ENCODE measurements at places on chromosomes 5 and 9.

GRCh38 chr9:121645003-121645402 is 6.4 kb upstream of the DAB2IP start:
- peaks cover 9% of the 10 kb centered on the region for H3K27me3 ChIP-seq
- no peak for DNase-seq
- H3K4me1 ChIP-seq = no peaks in the 10 kb centered on the region
- no peak overlapping the region for H3K4me3 ChIP-seq

DNA sequence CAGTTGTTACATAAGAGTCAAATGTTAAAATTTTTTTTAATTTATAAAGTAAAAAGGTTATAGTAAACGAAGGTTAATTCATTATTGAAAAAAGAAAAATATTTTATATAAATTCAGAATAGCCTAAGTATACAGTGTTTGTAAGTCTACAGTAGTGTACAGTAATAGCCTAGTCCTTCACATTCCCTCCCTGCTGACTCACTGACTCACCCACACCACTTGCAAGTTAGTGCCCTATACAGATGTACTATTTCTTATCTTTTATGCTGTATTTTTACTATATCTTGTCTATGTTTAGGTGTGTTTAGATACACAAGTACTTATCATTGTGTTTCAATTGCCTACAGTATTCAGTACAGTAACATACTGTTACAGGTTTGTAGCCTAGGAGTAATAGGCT is 57.6 kb downstream of the MAMDC2 start:
- no peak overlapping the region for H3K4me3 ChIP-seq
- DNase-seq = no peak
- H3K27me3 ChIP-seq = peaks cover 7% of the 10 kb centered on the region

GRCh38 chr9:137319011-137319738 is 17.1 kb upstream of the NRARP start:
- H3K4me3 ChIP-seq = no peak overlapping the region
- H3K27ac ChIP-seq = no peak overlapping the region
- no peaks in the 10 kb centered on the region for H3K36me3 ChIP-seq
- H3K27me3 ChIP-seq = peaks cover 3% of the 10 kb centered on the region

GRCh38 chr9:36086442-36086841 is 49.7 kb downstream of the RECK start:
- H3K36me3 ChIP-seq = peaks cover 15% of the 10 kb centered on the region
- H3K4me3 ChIP-seq = no peak overlapping the region
- H3K27me3 ChIP-seq = no peaks in the 10 kb centered on the region
- no peak for DNase-seq
- H3K4me1 ChIP-seq = peaks cover 1% of the 10 kb centered on the region

DNA sequence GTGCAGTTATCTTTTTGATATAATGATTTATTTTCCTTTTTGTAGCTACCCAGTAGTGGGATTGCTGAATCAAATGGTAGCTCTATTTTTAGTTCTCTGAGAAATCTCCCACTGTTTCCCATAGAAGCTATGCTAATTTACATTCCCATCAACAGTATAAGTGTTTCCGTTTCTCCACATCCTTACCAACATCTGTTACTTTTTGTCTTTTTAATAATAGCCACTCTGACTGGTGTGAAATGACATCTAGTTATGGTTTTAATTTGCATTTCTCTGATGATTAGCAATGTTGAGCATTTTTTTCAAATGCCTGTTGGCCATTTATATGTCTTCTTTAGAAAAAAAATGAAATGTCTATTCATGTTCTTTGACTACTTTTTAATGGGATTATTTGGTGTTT is 94.7 kb downstream of the SERINC5 start:
- H3K4me1 ChIP-seq = peaks cover 20% of the 10 kb centered on the region
- H3K4me3 ChIP-seq = no peak overlapping the region
- DNase-seq = no peak
- H3K36me3 ChIP-seq = peaks cover 91% of the 10 kb centered on the region
- no peaks in the 10 kb centered on the region for H3K27me3 ChIP-seq

GRCh38 chr5:74477761-74478160 is 162.8 kb downstream of the ENC1 start:
- DNase-seq = no peak
- peaks cover 3% of the 10 kb centered on the region for H3K4me1 ChIP-seq
- no peaks in the 10 kb centered on the region for H3K27me3 ChIP-seq
- no peak overlapping the region for H3K4me3 ChIP-seq

GRCh38 chr5:136295914-136296313 is 69.4 kb downstream of the TRPC7 start:
- no peaks in the 10 kb centered on the region for H3K4me1 ChIP-seq
- no peaks in the 10 kb centered on the region for H3K36me3 ChIP-seq
- DNase-seq = no peak
- no peak overlapping the region for H3K27ac ChIP-seq
- H3K27me3 ChIP-seq = no peaks in the 10 kb centered on the region

DNA sequence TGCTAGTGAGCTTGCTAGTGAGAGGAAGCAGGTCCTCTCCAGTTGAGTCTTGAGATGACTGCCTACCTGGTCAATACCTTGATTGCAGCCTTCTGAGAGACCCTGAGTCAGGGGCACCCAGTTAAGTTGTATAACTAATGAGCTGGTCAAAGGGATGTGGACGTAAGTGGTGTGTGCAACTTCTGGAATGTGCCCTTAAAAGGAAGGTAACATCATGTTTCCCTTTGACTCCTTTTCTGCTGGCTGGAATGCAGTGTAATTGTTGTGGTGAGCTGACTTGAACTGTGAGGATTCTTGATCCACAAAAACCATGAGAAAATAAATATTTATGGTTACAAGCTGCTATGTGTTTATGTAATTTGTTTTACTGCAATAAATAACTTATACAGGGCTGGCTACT is 2.4 kb upstream of the SNX2 start:
- H3K27me3 ChIP-seq = peaks cover 22% of the 10 kb centered on the region
- H3K36me3 ChIP-seq = no peaks in the 10 kb centered on the region
- peaks cover 24% of the 10 kb centered on the region for H3K4me1 ChIP-seq
- no peak for DNase-seq
- H3K4me3 ChIP-seq = no peak overlapping the region

DNA sequence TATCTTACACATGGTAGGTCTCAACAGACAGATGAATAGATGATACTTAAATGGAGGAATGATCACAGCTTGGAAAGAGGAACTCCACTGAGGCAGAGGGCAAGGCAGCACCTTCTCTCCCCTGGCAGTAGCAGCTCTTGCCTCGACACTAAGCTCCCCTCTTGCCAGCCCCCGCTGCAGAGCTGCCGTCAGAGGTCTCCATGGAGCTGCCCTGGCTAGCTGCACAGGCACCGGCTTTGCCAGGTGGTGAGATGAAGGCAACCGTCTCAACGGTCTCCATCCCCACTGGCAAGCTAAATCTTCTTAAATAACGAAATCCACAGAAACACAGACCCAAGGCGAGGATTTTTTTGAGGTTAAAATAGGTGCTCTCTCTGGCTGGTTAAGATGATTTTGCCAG is 81.2 kb downstream of the CRB2 start:
- no peak overlapping the region for H3K27ac ChIP-seq
- no peaks in the 10 kb centered on the region for H3K4me1 ChIP-seq
- no peaks in the 10 kb centered on the region for H3K36me3 ChIP-seq
- DNase-seq = no peak

DNA sequence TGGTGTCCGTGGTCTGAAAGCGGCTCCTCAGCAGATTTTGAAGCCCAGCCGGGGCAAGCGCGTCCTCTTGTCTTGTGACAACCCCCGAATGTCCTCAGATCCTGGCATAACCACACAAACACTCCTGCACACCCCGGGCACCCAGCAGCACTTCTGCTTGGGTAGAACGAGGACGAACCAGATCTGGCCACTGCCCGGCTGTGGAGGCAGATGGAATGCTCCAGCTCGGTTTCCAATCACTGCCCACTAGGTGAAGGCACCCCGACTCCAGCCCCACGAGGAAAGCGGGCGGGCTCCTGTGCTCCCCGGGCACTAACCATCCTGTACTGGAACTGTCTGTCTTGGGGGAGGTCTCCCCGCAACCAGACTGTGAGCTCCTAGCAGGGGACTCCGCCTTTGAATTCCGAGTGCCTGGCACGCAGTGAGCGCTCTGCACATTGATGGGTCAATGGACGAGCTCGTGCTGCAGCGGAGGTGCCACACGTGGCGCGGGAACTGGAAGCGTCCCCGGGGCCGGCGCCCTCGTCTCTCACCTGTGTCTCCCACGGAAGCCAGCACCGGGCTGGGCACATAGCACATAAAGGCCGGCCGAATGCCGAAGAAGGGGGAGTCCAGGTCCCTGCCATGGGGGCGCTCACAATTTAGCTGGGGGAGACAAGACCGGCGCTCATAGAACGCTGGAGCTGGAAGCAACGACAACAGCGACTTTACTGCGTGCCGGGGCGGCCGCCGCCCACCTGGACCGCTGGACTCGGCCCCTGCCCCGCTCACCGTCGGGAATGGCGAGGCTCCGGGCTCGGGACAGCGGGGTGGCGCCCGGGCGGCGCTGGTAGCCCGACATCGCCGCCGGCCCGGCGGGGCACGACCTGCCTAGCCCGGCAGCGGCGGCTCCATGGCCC is 608 bp downstream of the ENTR1 start:
- H3K27me3 ChIP-seq = no peaks in the 10 kb centered on the region
- H3K36me3 ChIP-seq = peaks cover 51% of the 10 kb centered on the region
- peak overlapping the region; percentile 85 for H3K4me3 ChIP-seq
- H3K4me1 ChIP-seq = peaks cover 57% of the 10 kb centered on the region
- peak overlapping the region; percentile 92 for H3K27ac ChIP-seq

- H3K27ac ChIP-seq = no peak overlapping the region
- H3K36me3 ChIP-seq = no peaks in the 10 kb centered on the region
- no peaks in the 10 kb centered on the region for H3K27me3 ChIP-seq
- no peak for DNase-seq
These were observed 51.6 kb upstream of the C5orf46 start for GRCh38 chr5:147957901-147958300.

GRCh38 chr9:113616621-113617496 is 153.3 kb downstream of the RGS3 start:
- H3K27me3 ChIP-seq = no peaks in the 10 kb centered on the region
- H3K4me1 ChIP-seq = peaks cover 9% of the 10 kb centered on the region
- H3K4me3 ChIP-seq = no peak overlapping the region
- DNase-seq = no peak
- no peak overlapping the region for H3K27ac ChIP-seq

DNA sequence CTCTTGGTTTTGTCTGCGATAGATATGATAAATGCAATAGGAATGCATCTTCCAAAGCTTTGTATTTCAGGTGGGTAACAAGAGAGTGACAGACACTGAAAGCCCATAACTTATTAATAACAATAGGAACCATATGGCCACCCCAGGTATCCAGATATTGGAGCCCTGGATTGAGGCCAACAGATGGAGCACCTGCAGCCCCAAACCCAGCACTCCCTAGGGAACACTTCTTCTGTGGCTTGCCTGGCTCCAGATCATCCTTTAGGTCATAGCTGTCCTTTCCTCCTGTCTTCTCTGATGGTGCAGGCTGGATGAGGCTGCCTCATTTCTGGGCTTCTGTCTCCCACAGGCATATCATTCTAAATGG is 5.0 kb upstream of the IL3 start:
- H3K36me3 ChIP-seq = no peaks in the 10 kb centered on the region
- no peak overlapping the region for H3K4me3 ChIP-seq
- H3K4me1 ChIP-seq = peaks cover 54% of the 10 kb centered on the region

DNA sequence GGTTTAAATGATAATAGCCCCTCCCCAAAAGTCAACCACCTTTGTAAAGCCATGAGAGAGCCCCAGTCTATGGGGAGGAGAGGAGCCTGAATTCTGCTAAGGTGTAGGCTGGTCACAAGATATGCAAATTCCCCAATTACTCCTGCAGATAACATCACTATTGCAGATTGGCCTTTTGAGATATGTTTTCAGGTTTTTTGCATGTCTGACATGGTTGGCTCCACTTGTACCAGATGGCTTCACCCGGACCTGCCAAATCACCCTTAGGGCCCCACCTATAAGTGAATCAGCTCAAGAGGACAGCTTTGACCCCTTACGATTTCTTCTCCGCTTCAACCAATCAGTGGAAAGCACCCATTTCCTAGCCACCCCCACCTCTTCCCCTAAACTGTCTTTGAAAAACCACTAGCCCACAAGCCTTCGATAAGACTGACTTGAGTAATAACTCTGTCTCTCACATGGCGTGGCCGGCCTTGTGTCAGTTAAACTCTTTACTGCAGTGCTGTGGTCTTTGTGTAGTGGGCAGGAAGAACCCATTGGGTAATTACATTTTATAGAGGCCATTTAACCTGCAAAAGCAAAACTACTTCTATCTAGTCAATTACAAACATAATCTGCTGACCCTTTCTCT is 69.7 kb downstream of the PRLR start:
- H3K4me1 ChIP-seq = no peaks in the 10 kb centered on the region
- H3K27me3 ChIP-seq = peaks cover 5% of the 10 kb centered on the region
- no peak for DNase-seq
- H3K4me3 ChIP-seq = no peak overlapping the region
- no peaks in the 10 kb centered on the region for H3K36me3 ChIP-seq

DNA sequence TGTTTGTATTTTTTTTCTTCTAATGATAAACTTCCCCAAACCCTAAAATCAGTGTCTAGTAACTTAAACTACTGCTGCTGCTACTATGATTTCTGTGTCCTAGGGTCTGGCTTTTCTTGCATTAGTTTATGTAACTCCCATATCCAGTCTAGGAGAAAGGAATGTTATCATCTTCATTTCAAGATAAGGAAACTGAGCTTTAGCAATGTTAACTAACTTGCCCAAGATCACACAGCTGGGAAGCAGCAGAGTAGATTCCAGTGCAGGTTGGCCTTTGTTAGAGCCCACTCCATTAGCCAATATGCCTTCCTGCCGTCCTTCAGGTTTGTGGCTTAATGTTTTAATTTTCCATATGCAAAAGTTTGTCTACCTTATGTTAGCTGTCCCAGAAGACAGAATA is 10.4 kb downstream of the TMEM171 start:
- H3K36me3 ChIP-seq = no peaks in the 10 kb centered on the region
- H3K27ac ChIP-seq = no peak overlapping the region
- no peaks in the 10 kb centered on the region for H3K4me1 ChIP-seq
- DNase-seq = no peak
- peaks cover 61% of the 10 kb centered on the region for H3K27me3 ChIP-seq

- H3K27ac ChIP-seq = no peak overlapping the region
- H3K27me3 ChIP-seq = no peaks in the 10 kb centered on the region
- H3K36me3 ChIP-seq = no peaks in the 10 kb centered on the region
These were observed 18.7 kb upstream of the GRPEL2 start for GRCh38 chr5:149326611-149327010.

DNA sequence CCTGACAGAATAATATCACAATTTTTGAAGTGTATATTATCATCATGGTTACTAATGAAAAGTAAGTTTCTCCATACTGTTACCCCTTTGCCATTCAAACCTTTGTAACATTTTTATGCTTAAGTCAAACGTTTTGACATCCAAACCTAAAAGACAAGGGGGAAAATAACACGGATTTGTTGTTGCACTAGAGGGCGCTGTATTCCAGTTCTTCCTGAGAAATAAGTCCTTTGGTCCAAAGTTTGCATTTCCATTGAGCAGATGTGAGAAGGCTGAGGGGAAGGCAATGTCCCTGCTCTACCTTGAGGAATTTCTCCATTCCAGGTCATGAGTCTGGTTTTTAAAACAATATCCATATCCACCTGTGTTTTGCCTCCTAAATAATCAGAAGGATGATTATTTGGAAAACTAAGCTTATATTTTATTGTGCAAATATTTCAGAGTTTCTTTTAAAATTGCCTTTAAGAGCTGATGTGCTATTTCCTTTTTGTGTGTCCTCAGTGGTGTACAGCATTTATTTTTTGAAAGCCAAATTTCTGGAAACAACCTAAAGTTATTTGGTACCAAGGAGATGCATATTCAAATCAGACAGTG is 9.7 kb downstream of the LECT2 start:
- DNase-seq = peak; percentile 44
- H3K27ac ChIP-seq = no peak overlapping the region
- H3K4me1 ChIP-seq = no peaks in the 10 kb centered on the region
- no peaks in the 10 kb centered on the region for H3K36me3 ChIP-seq
